ENCODE measurements at places on chromosomes 1 and 21.

GRCh38 chr1:78232630-78233029 is 186.9 kb downstream of the GIPC2 start:
- no peak for DNase-seq

DNA sequence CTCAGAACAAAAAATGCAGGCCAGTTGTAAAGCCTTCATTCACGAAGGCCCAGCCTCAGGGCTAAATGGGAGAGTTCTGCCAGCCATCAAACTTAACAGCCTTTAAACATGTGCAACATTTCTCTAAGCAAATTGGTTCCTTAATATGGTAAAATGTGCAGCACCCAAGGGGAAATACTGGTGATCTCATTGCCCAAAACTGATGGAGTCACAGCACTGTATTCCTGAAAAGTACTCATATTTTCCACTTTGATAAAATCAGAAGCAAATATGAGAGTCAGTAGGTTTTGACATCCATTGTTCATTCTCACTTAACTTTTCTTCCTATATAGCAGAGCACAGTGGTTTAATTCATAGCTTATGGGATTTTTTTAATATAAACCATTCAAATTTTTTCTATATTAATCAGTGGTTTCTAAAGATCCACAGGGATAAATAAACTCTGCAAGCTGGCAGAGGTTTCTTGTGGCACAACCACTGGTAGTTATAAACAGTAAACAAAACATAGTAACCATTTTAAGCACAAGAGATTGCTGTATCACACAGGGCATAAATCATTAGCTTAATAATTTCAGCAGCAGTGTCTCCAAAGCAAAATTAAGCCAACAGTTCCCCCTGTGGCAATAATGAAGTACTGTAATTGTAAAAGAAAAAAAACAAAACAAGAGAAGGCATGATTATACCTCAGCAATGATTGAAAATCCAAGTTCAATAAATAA is 106.9 kb upstream of the LYPLAL1 start:
- peak; percentile 32 for DNase-seq

- DNase-seq = no peak
Measured at GRCh38 chr1:70288166-70288565, 66.4 kb downstream of the ANKRD13C start.

DNA sequence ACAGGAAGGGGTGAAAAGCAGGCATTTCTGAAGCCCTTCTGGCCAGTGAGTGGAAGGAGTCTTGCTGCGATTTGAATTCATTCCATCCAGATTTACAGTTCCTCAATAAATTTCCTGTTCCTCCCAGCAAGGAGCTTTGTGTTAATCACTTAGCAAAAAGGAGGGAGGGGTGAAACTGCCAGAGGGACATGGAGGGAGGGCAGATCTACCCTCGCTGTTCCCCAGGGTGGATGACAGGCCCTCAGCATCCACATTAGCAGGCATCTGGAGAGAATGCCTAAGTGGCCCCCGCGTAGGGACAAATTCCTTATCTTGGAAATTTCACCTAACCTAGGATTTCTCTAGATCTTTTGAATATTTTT is 1.2 kb downstream of the ETV3 start:
- DNase-seq = no peak

- no peak for DNase-seq
Measured at GRCh38 chr1:54653036-54653435, 11.4 kb downstream of the MROH7 start.

Data from fibroblast of skin of left biceps (primary cell).